CD4-positive, alpha-beta T cell treated with Interleukin-17A for 1 hour (primary cell): ENCODE measurements at places on chromosomes 4 and X.
A peak's percentile ranks its signal among the peaks of the same experiment; 100 is the strongest.

GRCh38 chrX:49303346-49303745 lies at the start of gene GAGE10:
Gene GAGE10, plus strand, starts transcription at chrX:49303646. Its CDS starts 1,214 bp downstream, at chrX:49304860.
- no peak for DNase-seq

- DNase-seq: no peak
Observed at GRCh38 chr4:40548256-40548655, 81.4 kb downstream of the RBM47 start.

- DNase-seq: peak; percentile 27
Observed at GRCh38 chrX:3699821-3700381, 13.5 kb downstream of the PRKX start.

GRCh38 chrX:148389629-148390028 lies 110.8 kb upstream of the AFF2 start:
- DNase-seq: no peak

DNA sequence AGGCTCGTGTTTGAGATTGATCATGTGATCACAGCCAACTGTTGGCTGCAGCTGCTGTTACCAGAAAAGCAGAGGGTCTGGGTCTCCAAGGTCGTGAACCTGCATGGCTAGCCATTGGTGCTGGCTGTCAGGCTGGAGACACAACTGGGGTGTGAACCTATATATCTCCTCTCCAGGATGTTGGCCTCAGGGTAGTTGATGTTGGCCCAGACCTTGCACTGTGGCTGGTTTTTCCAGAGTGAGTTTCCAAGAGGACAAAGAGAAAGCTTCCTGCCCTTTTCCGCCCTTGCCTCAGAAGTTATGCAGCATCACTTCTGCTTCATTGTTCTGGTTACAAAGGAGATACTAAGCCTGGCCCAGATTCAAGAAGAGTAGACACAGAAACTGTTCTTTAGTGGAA lies 607.8 kb upstream of the HS3ST1 start:
- DNase-seq: no peak

- DNase-seq: no peak
Observed at GRCh38 chr4:139171876-139172691, 4.9 kb downstream of the ELF2 start.

- DNase-seq: no peak
Observed at GRCh38 chr4:114082348-114082747, 102.9 kb upstream of the ARSJ start.

- DNase-seq: no peak
Observed at GRCh38 chrX:3257471-3257870, 89.0 kb downstream of the MXRA5 start.

DNA sequence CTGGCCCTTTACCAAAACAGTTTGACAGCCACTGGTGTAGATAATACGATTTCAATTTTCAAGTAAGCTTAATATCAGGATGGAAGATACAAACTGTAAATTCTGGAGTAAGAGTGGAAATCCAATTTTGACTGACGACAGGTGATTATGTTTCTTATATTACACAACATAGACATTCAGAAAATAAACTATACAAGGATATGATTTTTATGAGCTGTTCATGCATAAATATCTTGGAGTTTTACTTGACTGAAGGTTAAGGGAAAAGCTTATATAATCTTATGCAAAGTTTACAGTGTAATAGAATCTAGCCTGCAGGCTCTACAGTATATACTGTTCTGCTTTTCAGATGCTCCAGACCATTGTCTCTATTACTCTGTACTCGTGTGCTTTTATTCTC lies 1672.3 kb downstream of the ARAP2 start:
- DNase-seq: no peak

DNA sequence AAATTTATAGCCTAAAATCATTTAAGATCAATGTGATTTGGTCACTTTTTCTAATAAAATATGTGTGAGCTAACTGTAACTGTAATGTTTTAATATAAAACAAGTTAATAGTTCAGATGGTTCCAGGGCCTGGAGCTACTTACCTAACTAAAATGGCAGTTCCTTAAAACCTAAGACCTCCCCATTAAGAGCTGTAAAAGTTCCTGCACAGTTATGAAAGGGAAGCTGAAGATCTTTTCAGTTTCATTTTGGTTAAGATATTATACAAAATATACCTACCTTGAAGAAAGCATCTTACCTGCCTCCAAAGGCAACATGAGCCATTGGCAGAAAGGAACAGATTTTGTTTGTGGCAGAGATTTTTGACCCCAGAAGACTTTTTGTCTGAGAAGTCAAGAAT lies 30.1 kb downstream of the HPF1 start:
- no peak for DNase-seq

DNA sequence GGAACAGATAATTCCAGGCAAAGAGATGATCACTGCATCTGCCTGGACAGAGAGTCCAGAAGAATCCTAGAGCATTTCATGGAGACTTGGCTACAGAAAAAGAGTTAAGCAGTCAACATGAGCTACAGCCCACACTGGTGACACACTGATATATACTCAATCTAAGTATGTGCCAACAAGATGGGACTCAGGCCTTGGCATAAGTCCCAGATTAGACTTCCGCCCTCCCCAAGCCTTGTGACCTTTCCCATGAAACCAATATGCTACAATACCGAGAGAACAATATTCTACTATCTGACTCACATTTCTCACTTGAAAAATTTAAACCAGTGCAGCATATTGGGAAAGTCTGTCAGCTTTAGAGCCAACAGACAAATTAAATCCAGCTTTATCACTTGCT lies 65.7 kb upstream of the SLITRK2 start:
- DNase-seq: no peak

- peak; percentile 23 for DNase-seq
Observed at GRCh38 chrX:1336331-1336943, at the start of gene IL3RA. Gene IL3RA, plus strand, starts transcription at chrX:1336785. Its CDS starts 4,981 bp downstream, at chrX:1341766.

DNA sequence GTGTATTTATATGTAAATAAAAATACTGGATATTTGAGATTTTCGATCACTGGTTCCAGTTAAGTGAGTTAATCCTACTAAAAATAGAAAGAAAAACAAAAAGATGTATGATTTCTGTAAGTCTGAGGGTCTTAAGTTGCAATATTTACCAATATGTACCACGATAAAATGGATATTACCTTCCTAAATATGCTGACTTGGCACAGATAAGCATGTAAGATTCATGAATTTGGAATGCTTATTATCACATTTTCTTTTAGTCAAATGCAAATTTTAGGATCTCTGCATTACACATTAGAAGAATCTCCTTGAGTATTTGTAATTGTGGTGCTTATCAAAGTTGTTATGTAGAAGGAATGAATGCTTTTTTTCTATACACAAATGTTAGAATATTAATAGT lies 1018.3 kb upstream of the GRID2 start:
- DNase-seq: no peak

DNA sequence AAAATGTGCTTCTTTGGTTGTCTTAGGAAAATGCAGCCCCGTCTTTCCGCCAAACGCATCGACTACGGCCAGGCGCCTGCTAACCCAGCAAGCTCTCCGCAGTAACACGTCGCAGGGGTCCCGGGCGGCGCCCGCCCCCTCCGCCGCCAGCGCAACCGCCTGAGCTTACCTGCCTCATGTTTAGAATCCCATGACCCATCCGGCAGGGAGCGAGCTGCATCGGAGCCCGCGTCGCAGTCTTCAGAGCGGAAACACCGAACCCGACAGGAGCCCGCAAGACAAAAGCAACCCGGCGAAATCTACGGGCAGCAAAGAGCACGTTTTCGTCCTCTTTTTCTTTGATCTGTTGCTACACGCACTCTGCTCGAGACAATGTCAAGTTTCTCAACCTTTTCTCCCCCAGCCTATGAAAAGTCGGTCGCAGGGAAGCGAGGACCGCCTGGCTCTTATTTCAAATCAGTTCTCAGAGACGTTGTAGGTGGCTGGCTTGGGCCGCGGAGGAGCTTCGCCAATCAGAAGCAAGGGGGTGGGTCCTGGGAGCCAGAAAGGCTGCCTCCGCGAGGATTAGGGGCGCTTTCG lies at the start of gene MID1:
MID1 (minus strand) TSS at position 465 of the 579 bp plus-strand sequence. CDS start 53,038 bp downstream, outside the sequence.
- no peak for DNase-seq

DNA sequence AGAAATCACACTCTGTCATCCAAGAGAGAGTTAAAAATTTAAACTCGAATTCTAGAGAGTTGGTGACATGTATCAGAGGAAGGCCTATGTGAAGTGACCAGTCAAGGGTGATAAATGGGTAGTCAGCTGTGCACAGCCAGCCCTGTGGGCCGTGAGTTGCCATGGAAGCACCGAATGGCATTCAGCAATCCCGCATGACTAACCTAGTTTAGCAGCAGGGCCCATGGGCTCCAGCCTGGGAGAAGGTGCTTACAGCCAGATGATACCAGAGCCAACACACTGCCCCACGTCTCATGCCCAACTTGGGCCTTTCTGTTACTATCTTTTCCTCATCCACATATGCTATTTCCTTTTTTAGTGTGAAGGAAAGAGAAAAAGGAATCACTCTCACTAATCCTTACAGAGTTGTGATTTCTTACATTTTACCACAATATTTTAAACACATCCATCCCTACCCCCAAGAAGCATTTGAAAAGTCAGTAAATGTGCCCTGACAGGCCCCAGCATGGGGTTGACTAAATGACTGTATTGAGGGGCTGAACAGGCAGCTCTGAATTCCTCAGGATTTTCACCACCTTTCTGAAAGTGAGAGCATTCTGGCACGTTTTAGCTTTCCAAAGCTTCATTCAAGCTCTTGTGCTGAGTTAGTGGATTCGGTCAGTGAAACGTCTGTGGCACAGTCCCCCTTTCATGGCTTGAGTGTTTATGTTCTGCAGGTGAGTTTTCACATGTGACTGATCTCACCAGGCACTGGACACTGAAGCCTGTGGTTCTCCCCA lies 104.2 kb downstream of the AFF1 start:
- DNase-seq: no peak

GRCh38 chr4:98150092-98150761 lies 7.0 kb upstream of the STPG2 start:
- DNase-seq: peak; percentile 17

GRCh38 chr4:128601991-128602695 lies 207.4 kb upstream of the JADE1 start:
- no peak for DNase-seq

GRCh38 chrX:104427073-104427472 lies 138.9 kb upstream of the IL1RAPL2 start:
- no peak for DNase-seq

- no peak for DNase-seq
Observed at GRCh38 chrX:110532581-110532931, 173.9 kb downstream of the RTL9 start.

GRCh38 chr4:113407409-113407808 lies 354.1 kb downstream of the CAMK2D start:
- no peak for DNase-seq

DNA sequence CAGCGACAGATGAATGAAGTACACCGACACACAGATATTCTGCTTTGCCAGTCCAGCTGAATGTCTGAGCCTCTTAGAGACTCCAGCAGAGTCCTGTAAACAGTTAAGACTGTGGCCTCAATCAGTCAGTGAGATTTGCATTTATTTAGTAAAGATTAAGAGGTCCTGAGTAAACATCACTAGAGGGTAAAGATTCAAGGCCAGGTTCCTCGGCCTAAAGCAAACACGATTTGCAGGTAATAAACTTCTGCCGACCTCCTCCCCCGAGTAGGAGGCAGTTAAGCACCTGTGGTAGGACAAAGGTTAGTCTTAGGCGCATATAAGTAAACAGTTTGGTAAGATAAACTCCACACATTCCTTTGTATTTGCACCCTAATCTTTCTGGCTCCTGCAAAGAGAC lies 99.6 kb downstream of the CFAP47 start:
- no peak for DNase-seq

- no peak for DNase-seq
Observed at GRCh38 chr4:183366206-183366835, 44.1 kb upstream of the CLDN24 start.

GRCh38 chr4:143054971-143055370 lies 129.7 kb upstream of the USP38 start:
- DNase-seq: no peak

DNA sequence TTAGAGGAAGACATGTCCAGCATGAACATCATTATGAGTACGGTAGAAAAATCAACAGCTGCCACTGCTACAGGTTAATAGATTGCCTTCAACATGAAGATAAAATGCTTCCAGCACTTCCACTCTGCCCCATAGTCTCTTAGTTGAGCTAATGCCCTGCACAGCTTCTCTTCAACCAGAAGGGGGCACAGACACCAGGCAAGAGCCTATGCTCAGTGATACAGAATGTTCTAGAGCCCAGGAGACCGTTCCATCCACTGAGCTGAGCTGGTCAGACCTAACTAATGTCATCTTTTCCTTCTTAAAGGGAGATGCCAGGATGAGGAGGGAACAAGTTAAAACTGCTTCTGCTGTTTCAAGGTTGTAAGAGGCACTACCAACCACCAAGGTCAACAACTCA lies 42.2 kb downstream of the SMIM10L2A start:
- peak; percentile 12 for DNase-seq

DNA sequence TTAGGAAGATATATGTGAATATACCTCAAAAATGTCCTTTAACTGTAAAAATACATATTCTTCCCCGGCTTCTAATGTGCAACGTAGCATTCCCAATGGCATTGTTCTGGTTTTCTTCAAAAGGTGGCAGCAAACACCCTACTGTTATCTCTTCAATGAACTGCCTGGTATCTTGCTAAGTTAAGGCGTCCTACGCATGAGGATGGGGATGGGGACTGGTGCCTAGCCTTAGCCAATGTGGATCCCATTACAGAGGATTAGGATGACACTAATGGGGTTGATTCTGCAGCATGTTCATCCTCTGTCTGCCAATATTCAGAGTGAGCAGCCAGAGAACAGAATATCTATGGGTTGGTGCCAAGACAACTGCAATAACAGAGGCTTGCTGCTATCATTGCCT lies 334.9 kb upstream of the ADGRL3 start:
- DNase-seq: no peak

GRCh38 chrX:23742174-23742696 lies 841 bp downstream of the ACOT9 start:
- peak; percentile 32 for DNase-seq

- no peak for DNase-seq
Observed at GRCh38 chr4:153210727-153211126, 6.5 kb downstream of the TRIM2 start.

GRCh38 chr4:141763374-141763773 lies 127.0 kb downstream of the IL15 start:
- no peak for DNase-seq

GRCh38 chrX:134948333-134949241 lies 42.2 kb upstream of the SMIM10 start:
- DNase-seq: no peak

GRCh38 chrX:18994713-18995112 lies 10.8 kb upstream of the PHKA2 start:
- DNase-seq: no peak

DNA sequence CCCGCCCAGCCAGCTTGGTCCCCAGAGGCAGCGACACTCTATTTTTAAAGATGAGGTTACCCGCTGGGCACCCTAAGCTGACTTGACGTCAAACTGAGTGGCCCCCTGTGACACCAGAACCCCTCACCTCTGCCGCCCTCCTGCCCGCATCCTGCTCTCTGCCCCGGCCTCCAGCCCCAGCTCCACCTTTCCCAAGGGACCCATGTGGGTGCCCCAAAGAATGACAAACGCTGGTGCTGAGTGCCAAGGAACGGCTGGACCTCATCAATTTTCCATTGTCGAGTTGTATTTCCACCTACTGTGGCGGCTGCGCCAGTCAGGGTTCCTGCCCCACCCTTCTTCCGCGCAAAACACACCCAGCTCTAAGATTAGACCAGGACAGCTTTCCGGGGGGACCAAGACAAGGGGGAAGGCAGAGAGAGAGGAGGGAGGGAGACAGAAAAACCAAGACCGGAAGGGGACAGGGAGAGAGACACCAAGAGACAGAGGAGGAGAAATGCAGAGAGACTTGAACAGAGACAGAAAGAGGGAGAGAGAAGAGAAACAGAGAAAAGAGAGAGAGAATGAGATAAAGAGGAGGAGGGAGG lies 2.0 kb downstream of the PRKX start:
- peak; percentile 46 for DNase-seq

- no peak for DNase-seq
Observed at GRCh38 chr4:16415751-16416150, 189.5 kb upstream of the TAPT1 start.

- DNase-seq: no peak
Observed at GRCh38 chr4:42716996-42717395, 60.1 kb upstream of the ATP8A1 start.
